Stimulated activated CD4-positive, alpha-beta T cell treated with anti-CD3 and anti-CD28 coated beads, Interleukin-4, amount 100 ng/mL, for 1 hour (primary cell): ENCODE measurements at places on chromosomes 12 and 14.

- DNase-seq, result no peak
Measured at GRCh38 chr12:103785243-103786031, 55.6 kb downstream of the NT5DC3 start.

- no peak for DNase-seq
Measured at GRCh38 chr12:105158876-105159275, 51.3 kb downstream of the WASHC4 start.

- no peak for DNase-seq
Measured at GRCh38 chr12:10249690-10250455, 37.2 kb downstream of the GABARAPL1 start.

GRCh38 chr14:94345344-94346064 is 22.4 kb upstream of the SERPINA6 start:
- no peak for DNase-seq

- DNase-seq, result no peak
Measured at GRCh38 chr14:52020866-52021717, 31.7 kb downstream of the RTRAF start.

DNA sequence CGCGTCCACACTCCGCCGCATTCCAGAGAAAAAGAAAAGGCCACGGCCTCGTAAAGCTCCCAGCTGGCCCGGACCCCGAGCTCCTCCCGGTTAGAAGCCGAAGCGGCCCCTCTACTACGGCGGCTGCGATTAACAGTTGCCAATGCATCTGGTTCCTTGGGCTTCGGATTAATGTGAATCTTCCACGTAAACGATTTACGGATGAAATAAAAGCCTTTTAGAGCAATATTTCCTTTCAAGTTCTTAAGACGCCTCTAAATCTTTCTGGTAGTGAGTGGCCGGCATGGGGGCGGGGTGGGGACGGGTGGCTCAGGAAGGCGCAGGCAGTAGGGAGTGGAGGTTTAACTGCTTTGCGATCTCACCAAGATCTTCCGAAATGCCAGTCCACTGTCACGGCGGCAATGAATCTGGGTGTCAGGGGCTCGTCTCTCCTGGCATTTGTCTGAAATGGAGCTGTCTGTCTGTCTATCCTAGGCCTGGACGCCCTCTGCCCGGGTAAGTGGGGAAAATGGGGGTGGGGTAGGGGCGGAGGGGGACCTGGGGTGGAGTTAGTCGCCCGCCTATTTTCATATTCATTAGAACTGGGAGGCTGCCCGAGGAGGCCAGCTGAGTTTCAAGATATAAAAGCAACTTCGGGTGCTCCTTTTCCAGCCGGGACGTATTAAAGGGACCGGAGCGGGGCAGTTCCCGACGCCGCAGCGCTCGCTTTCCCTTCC is 413 bp upstream of the ALX1 start:
- DNase-seq, result no peak
